ENCODE measurements at places on chromosomes 11 and 22.
A peak's percentile ranks its signal among the peaks of the same experiment; 100 is the strongest.

- DNase-seq: no peak
Observed at GRCh38 chr11:45394294-45395085, 108.3 kb upstream of the SYT13 start.

GRCh38 chr11:19711911-19712280 lies 741 bp upstream of the NAV2 start:
- peak; percentile 36 for DNase-seq

DNA sequence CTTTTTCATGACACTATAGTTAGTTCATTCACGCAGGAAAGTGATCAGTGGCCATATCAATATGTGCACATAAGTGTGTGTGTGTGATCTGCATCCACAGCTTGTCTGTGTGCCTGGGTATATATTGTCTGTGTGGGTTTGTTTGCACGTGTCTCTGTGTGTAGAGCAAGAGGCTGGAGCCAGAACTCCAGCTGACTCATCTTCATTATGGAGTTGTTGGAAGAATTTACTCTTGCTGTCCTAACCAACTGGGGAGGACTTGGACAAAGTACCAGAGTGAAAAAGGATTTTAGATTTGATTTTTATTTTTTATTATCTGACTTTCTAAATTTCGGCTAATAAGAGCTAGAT lies 63.9 kb downstream of the TP53I11 start:
- no peak for DNase-seq

GRCh38 chr11:62909107-62909894 lies 11.9 kb downstream of the CHRM1 start:
- no peak for DNase-seq

DNA sequence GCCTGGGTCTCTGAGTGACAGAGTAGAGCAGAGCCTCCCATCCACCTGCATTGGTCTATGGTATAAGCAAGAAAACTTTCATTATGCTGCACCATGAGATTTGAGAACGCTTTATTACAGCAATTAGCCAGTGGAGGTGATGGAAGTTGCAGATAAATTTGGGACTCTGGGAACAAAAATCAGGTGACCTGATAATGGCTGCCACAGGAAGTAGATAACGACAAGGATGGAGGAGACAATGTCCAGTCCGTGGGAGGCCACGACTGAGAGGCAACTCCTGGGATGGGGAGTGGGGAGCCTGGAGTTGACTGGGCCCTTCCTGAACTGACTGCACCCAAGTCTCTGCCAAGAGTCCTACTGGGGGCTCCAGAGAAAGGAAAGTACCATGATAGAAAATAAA lies 4.7 kb downstream of the MRGPRD start:
- no peak for DNase-seq

DNA sequence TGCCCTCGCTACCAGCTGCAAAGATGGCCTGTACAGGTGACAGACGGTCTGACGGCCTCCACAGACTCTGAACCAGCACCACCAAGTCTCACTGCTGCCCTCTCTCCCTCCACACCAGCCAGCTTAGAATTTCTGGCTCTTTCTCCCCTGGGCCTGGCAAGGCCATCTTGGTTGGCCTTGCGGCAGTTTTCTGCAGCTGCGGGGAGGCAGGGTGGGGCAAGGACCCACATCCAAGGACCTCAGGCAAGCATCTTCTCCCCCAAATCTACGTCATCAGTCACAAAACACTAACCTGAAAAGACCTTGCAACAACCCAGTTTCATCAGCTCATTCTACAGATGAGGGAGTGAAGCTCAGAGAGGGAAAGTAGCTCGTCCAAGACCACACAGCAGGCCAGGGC lies 11.7 kb upstream of the POLDIP3 start:
- DNase-seq: no peak

- DNase-seq: no peak
Observed at GRCh38 chr22:24063361-24063760, 52.3 kb downstream of the CABIN1 start.

- DNase-seq: no peak
Observed at GRCh38 chr11:58628446-58628845, 6.0 kb downstream of the CNTF start.

- no peak for DNase-seq
Observed at GRCh38 chr11:2264366-2265053, 5.9 kb downstream of the ASCL2 start.

- no peak for DNase-seq
Observed at GRCh38 chr22:36197514-36198146, 4.0 kb downstream of the APOL4 start.

DNA sequence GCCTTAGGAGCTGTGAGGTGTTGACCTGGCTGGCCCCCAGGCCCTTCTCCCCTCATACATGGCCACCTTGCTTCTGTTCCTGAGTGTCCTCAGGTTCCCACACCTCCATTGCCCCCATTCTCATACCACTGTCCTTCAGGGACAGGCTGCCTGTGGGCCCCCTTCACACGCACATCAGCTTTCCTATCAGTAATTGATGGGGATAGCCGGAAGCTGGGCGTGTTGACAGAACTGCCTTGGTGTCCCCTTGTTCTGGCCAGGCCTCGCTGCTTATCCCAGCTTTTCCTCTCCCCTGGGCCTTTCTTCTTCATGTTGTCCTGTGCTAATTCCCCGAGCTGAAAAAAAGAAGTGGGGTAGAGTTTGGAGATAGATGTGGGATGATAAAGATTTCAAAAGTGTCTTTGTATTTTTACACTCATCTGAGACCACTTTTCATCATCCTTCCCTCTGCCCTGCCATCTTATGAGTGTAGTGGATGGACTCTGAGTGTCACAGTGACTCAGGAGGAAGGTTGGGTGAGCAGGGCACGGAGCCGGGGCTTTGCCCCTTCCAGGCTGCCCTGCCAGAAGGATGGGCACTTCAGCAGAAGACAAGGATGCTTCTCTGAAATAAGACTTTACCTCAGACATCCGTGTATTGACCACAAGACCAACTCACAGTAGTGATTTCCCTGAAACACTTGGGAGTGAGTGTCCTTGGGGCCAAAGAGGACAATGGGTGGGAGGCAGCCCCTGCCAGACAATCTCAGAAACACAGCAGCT lies 42.8 kb downstream of the MED15 start:
- no peak for DNase-seq

DNA sequence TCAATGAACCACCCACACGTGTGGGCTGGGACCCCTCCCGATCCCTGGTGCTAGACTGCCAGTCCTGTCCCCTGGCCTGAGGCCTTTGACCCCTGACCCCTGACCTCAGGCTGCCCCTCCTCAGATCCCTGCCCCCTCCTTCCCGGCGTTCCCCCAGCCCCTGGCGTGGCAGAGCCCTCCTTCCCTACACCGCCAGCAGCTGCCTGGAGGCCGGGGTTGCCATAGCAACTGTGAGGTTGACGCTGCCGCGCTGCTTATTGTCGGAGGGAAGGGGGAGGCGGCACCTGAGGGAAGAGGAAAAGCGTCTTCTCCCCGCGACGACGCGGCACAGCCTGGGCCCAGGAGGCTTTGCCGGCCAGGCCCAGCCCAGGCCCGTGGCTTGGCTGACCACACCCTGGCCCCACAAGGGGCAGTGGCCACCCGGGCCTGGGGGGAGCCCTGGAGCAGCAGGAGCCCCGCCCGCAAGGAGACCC lies 32.6 kb downstream of the SHANK3 start:
- DNase-seq: no peak

- no peak for DNase-seq
Observed at GRCh38 chr11:71530602-71531001, 3.5 kb downstream of the KRTAP5-7 start.

- DNase-seq: no peak
Observed at GRCh38 chr22:16387088-16387487, 205.5 kb downstream of the CCT8L2 start.

- no peak for DNase-seq
Observed at GRCh38 chr11:21963013-21963412, 229.9 kb upstream of the ANO5 start.

GRCh38 chr11:60858731-60859464 lies 3.1 kb upstream of the PTGDR2 start:
- no peak for DNase-seq

- DNase-seq: no peak
Observed at GRCh38 chr22:20728523-20729190, 45.3 kb upstream of the SERPIND1 start.

GRCh38 chr11:75096456-75097172 lies at the start of gene OR2AT4:
OR2AT4 (minus strand) TSS chr11:75096876.
- DNase-seq: no peak

- no peak for DNase-seq
Observed at GRCh38 chr11:27600656-27601055, 94.1 kb upstream of the LIN7C start.

- DNase-seq: no peak
Observed at GRCh38 chr11:40384991-40385390, 1074.5 kb downstream of the LRRC4C start.

DNA sequence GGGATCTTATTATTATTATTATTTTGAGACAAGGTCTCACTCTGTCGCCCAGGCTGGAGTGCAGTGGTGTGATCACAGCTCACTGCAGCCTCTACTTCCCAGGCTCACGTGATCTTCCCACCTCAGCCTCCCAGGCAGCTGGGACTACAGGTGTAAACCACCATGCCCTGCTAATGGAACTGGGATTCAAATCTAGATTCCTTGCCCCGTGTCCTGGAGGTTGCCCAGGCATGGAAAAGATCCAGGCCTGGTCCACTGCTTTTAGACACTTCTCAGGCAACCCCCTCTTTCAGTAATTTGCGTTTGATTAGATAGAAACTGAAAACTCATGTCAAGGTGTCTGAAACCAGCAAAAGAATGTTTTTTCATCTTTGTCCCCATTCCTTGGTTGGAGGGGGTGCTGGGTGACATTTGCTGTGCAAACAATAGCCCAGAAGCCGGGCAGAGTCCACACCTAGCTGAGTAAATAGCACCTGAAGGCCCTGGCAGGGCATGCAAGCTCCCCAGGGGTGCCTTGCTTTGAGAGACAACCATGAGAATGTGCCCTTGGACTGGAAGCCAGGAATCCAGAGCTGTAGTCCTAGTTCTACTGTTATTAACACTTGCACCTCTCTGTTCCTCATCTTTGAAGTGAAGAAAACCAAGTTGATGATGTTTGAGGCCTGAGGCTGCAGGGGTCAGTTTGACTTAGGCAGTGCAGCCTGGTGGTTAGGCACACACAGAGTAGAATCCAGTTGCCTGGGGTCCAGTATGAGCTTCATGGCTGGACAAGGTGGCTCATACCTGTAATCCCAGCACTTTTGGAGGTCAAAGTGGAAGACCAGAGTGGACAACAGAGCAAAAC lies 19.1 kb upstream of the XBP1 start:
- no peak for DNase-seq

- no peak for DNase-seq
Observed at GRCh38 chr11:88420165-88420791, 82.7 kb upstream of the CTSC start.

- no peak for DNase-seq
Observed at GRCh38 chr11:70128435-70128906, 50.4 kb downstream of the ANO1 start.

DNA sequence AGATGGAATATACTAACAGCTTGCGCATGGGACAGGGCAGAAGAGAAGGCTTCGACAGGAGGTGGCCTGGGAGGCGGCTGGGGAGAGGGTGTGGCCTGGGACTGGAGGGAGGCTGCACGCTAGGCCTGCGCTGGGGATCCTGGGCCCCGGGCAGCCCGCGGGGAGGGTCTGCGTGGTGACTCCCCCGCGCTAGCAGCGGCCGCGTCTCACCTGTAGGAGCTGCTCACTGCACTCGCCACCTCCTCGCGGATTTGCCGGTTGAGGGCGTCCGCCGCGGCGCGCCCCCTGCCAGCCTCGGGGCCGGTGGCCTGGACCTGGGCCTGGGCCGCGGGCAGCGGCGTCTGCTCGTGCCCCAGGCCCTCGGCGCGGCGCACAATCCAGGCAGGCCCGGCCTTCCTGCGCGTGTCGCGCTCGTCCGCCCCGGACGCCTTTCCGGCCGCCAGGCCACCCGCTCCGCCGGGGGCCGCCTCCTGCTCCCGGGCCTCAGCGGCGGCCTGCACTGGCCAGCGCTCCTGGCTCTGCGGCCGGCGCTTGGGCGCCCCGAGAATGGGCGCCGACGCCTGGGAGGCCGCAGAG lies 1.5 kb downstream of the MAP6 start:
- no peak for DNase-seq

DNA sequence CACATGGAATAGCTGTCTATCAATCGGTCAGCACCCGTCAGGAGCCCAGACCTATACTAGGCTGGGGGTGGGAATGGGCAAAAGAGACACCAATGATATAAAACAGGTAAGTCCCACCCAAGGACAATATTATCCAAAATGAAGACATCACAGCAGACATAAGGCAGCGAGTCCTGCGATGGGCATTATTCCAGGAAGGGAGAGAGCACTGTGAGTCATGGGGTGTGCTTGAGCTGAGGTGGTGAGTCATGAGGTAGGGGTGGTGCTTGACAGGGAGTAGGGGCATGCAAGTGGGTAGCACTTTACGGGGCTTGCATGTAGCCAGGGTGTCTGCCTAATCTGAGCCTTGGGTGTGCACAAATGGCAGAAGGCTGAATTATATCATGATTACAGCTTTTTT lies 605.0 kb upstream of the CADM1 start:
- DNase-seq: no peak

GRCh38 chr11:87767615-87768014 lies 407.6 kb downstream of the RAB38 start:
- no peak for DNase-seq

- no peak for DNase-seq
Observed at GRCh38 chr11:30025396-30026139, 8.7 kb upstream of the KCNA4 start.

DNA sequence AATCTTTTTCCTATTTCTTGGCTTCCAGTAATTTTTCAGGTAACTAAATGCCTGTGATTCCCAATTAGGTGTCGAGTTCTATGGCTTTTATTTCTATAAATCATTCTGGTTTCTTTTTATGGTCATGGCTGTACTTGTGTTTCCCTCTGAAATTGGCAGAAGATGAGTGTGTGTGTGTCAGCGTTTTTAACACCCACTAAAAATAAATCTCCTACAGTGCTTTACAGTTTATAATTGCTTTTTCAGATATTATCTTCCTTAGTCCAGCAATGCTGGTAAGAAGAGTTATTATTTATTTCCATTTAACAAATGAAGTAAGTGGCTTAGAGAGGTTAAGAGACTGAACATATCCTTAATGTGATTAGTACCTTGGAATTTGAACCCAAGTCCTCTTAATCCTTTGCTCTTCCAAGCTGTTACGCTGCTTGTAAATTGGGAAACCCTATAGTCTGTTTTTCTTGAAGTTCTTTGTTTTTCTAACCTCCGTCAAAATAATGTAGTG lies 125.2 kb downstream of the TEAD1 start:
- no peak for DNase-seq

GRCh38 chr11:78801161-78801884 lies 226.7 kb upstream of the NARS2 start:
- no peak for DNase-seq

- peak; percentile 55 for DNase-seq
Observed at GRCh38 chr11:134592391-134592990, 180.4 kb upstream of the B3GAT1 start.
